ENCODE measurements at places on chromosomes 5 and 9. TPM values are rescaled to one million over a fixed set of nuclear protein-coding genes. Genes with fewer than 3 reads are reported as not detected.

NTNG2 gene
- total RNA-seq, result 0.42 TPM

DNA sequence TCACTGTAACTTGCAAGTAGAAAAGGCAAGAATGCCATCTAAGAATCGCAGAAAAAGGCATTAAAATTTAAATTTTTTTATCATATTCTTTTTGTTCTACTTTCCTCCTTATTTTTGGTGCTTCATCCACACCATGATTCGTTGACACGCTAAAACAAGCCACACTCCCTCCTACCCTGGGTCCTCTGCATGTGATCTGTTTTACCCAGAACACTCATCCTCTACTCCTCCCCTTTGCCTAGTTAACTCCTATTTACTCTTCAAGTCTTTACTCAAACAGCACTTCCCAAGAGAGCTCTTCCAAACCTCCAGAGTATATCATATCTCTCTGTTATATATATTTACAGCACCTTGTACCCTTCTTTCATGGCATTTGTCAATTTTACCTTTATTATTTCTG lies 61.4 kb upstream of the SRP19 start:
- DNase-seq, result no peak

AQP3 gene
- total RNA-seq, result 1.1 TPM

DNA sequence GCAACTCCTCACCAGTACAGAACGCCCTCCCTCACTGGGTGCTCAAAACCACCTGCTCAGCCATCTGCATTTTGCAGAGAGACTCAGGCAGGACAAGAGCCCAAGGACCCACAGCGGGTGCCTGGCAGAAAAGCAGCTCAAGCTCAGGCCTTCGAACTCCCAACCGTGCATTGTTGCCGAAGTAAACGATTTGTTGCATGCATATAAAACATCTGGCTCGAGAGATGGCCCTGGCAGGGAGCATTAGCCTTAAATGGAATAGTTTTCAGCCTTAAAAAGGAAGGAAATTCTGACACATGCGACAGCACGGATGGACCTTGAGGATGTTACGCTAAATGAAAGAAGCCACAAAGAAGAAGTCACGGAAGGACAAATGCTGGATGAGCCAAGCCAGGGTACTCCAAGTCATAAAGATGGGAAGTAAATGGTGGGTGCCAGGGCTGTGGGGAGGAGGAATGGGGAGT lies 160.4 kb upstream of the PHYKPL start:
- no peak for DNase-seq

- DNase-seq, result no peak
Measured at GRCh38 chr5:50700706-50701105, 34.3 kb downstream of the PARP8 start.

ORM1 gene
- total RNA-seq, result not detected

DNA sequence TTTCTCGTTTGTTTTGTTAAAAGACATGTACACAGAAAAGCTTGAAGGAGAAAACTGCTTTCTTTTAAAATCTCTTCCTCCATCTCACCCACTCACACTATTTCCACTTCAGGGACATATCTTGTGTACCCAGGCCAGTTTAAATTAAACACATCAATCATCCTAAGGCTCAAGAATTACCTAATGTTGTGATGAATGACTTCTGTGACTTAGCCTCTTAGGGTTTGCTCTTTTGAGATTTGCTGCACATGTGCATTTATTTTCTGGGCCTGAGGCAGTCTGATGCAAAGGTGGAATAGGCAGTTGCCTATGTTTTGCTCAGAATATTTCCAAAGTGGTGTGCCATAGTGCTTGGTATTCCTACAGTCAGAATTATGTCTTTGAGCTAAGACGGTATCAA lies 439.9 kb upstream of the CHD1 start:
- no peak for DNase-seq

DNA sequence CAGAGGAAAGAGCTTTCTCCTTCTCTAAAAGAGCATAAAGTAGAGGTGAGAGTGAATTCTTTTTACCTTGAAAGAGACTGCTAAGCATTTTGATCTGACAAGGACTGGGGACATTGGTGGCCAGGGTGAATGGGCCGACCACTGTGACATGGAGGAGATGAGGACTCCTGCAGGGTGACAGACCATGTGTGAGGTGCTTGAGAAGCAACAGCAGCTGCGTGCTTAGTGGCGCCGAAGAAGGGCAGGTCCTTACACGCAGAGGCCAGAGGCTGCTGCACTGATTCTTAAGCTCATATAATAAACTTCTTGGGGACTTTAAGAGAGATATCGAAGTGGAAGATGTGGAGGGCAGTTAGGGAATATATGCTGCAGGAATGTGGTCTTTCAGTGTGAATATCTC lies 8.7 kb upstream of the JAKMIP2 start:
- DNase-seq, result no peak

GRCh38 chr9:93456022-93456421 lies 2.6 kb upstream of the FAM120AOS start:
- no peak for DNase-seq

- DNase-seq, result no peak
Measured at GRCh38 chr5:113337515-113338415, 97.0 kb downstream of the TSSK1B start.

DNA sequence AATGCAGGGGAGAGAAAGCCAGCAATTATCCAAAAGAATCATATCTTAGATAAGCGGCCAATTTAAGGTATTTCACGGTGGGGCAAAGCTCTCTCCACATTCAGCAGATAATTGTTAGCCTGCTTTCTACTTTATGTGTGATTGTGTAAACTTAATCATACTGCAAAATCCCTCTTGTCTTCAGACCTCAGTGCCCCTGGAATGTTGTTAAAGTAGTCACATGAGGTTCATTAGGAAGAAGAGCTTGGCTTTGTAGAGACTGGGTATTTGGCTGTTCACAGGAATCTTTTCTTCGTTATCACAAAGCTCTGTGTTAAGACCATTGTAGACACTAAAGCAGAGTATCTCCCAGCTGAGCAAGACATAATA lies 127.0 kb downstream of the RFK start:
- no peak for DNase-seq

ZDHHC11 gene
- 1.3 TPM for total RNA-seq

- no peak for DNase-seq
Measured at GRCh38 chr5:160694896-160695295, 157.1 kb downstream of the ATP10B start.

FRRS1L gene
- total RNA-seq, result 0.14 TPM

IL3 gene
- not detected for total RNA-seq

ACTL7B gene
- not detected for total RNA-seq

GRCh38 chr5:164319161-164319560 lies 813.7 kb downstream of the MAT2B start:
- DNase-seq, result no peak

EGFLAM gene
- 3.5 TPM for total RNA-seq

DNA sequence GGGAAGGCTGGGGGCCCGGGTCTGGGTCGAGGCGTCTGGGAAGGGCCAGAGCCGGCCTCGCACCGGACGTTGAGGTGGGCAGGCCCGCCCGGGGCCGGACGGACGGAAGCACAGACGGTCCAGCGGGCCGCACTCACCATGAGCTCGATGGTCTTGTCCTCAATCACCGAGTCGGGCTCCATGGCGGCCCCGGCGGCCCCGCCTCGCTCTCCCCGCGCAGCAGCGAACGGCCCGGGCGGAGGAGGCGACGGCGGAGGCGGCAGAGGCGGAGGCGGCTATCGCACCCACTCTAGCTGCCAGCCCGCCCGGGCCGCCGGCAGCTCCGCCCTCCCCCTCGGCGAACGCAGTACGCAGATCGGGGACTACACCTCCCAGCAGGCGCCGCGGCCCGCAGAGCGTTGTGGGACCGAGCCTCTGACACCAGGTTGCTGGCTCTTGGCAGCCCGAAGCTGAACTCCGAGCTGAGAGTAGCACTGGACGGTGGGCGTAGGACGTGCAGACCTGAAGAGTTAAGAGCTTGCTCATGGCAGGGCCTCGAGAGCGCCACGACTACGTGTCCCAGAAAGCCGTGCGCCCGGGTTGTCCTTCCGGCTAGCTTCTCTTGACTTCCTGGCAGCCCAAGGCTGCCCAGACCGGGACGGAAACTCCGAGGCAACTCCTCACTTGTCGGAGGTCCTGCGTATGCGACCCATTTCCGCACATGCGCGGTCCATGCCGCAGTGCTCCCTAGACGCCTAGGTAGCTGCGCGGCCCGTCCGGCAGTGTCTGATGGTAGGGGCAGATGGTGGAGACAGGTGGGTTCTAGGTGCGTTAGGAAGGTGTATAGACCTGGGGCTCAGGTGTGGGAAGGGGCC lies at the start of gene FBXW11:
FBXW11 (minus strand) TSS at position 318 of the 854 bp plus-strand sequence; CDS start at position 182, 136 bp downstream.
- DNase-seq, result peak; percentile 93
